ENCODE measurements at places on chromosomes 7 and 10.

GRCh38 chr10:15169555-15170401 lies 1.3 kb upstream of the NMT2 start:
- no peaks in the 10 kb centered on the region for H3K36me3 ChIP-seq
- H3K4me1 ChIP-seq, result peaks cover 2% of the 10 kb centered on the region
- no peak overlapping the region for H3K4me3 ChIP-seq
- DNase-seq, result no peak

GRCh38 chr7:37070471-37070870 lies 346.2 kb upstream of the AOAH start:
- H3K27ac ChIP-seq, result no peak overlapping the region
- no peak for DNase-seq

DNA sequence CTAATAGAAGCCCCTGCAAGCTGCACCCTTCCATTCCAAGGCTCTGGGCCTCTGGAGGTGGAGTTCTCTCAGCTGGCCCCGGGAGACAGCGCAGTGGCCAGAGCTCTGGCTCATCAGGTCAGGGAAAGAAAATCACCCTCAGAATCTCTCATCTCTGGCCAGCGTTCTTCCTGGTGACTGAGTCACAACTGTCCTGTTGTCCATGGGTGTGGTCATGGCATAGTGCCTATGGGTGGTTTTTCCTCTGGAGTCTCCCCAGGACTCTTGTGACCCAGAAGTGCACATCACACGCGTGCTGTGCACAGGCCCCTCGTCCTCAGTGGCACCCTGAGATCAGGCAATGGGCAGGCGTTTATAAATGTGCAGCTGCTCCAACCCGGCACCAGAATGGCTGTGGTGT lies 27.4 kb upstream of the FXYD4 start:
- no peaks in the 10 kb centered on the region for H3K4me1 ChIP-seq
- no peaks in the 10 kb centered on the region for H3K36me3 ChIP-seq
- no peak overlapping the region for H3K27ac ChIP-seq
- no peaks in the 10 kb centered on the region for H3K27me3 ChIP-seq
- DNase-seq, result no peak

GRCh38 chr7:158015403-158016179 lies 572.0 kb downstream of the PTPRN2 start:
- H3K27ac ChIP-seq, result no peak overlapping the region
- no peaks in the 10 kb centered on the region for H3K27me3 ChIP-seq
- no peak overlapping the region for H3K4me3 ChIP-seq
- no peak for DNase-seq

DNA sequence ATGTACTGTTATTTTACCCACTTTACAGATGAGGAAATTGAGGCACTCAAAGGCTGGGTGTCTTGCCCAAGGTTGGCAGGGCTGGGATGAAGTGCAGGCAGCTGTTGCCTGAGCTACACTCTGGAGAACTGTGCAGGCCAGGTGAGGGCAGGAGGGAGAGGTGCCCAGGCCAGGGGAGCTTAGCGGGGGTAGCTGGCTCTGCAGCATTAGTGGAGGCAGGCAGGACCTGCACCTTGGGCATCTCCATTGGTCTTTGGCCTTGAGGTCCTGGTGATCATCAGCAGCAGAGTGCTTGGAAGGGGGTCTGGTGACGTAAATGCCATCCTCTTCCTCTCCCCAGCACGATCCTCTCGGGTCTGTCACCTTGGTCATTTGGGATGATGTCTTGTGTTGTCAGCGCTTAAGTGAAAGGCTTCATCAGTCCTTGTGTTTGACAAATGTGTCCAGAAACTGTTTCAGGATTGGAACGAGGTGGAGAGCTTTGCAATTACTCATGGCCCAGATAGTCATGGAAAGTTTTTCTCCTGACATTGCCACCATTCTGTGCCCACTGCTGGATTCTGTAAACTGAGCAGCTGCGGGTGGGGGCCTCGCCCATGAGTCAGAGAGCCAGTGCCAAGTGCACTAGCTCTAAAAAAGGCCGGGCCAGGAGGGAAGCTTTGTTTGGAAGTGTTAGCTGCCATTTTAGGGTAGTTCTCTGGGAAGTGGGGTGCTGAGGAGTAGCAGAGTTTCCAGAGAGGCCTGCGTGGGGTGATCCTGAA lies 47.6 kb downstream of the TSPAN15 start:
- H3K27ac ChIP-seq, result no peak overlapping the region
- H3K27me3 ChIP-seq, result no peaks in the 10 kb centered on the region
- H3K4me1 ChIP-seq, result no peaks in the 10 kb centered on the region
- DNase-seq, result no peak
- no peak overlapping the region for H3K4me3 ChIP-seq
- H3K36me3 ChIP-seq, result no peaks in the 10 kb centered on the region

GRCh38 chr7:96993094-96993865 lies 12.1 kb upstream of the DLX6 start:
- no peaks in the 10 kb centered on the region for H3K4me1 ChIP-seq
- H3K27ac ChIP-seq, result no peak overlapping the region
- DNase-seq, result no peak
- H3K4me3 ChIP-seq, result no peak overlapping the region
- peaks cover 6% of the 10 kb centered on the region for H3K27me3 ChIP-seq

- H3K36me3 ChIP-seq, result no peaks in the 10 kb centered on the region
- DNase-seq, result no peak
- no peak overlapping the region for H3K27ac ChIP-seq
- no peaks in the 10 kb centered on the region for H3K27me3 ChIP-seq
- H3K4me1 ChIP-seq, result no peaks in the 10 kb centered on the region
- no peak overlapping the region for H3K4me3 ChIP-seq
Observed at GRCh38 chr10:62554632-62555199, 180.5 kb downstream of the ZNF365 start.

GRCh38 chr10:35324196-35324595 lies 12.1 kb upstream of the CCNY start:
- peaks cover 5% of the 10 kb centered on the region for H3K4me1 ChIP-seq
- no peak for DNase-seq
- no peak overlapping the region for H3K4me3 ChIP-seq

- no peaks in the 10 kb centered on the region for H3K27me3 ChIP-seq
- no peak overlapping the region for H3K4me3 ChIP-seq
- H3K36me3 ChIP-seq, result no peaks in the 10 kb centered on the region
- H3K27ac ChIP-seq, result no peak overlapping the region
- DNase-seq, result peak; percentile 69
Observed at GRCh38 chr7:5296611-5297226, 14.0 kb downstream of the SLC29A4 start.

GRCh38 chr10:78528749-78529204 lies 495.1 kb downstream of the RPS24 start:
- peak overlapping the region; percentile 55 for H3K27ac ChIP-seq
- DNase-seq, result no peak
- H3K27me3 ChIP-seq, result no peaks in the 10 kb centered on the region
- H3K4me1 ChIP-seq, result peaks cover 13% of the 10 kb centered on the region

- no peaks in the 10 kb centered on the region for H3K4me1 ChIP-seq
- no peaks in the 10 kb centered on the region for H3K27me3 ChIP-seq
- no peaks in the 10 kb centered on the region for H3K36me3 ChIP-seq
- no peak for DNase-seq
- H3K4me3 ChIP-seq, result no peak overlapping the region
- H3K27ac ChIP-seq, result no peak overlapping the region
Observed at GRCh38 chr10:4343873-4344272, 482.1 kb upstream of the AKR1E2 start.

GRCh38 chr7:94394437-94395140 lies at the start of gene COL1A2:
Gene COL1A2, plus strand, starts transcription at chr7:94394895. Its CDS starts 137 bp downstream, at chr7:94395032.
- H3K36me3 ChIP-seq, result no peaks in the 10 kb centered on the region
- H3K4me3 ChIP-seq, result no peak within 1 kb of the TSS
- peak within 1 kb of the TSS; percentile 48 for H3K27ac ChIP-seq

- no peaks in the 10 kb centered on the region for H3K4me1 ChIP-seq
- H3K36me3 ChIP-seq, result peaks cover 4% of the 10 kb centered on the region
- H3K27ac ChIP-seq, result no peak overlapping the region
- H3K27me3 ChIP-seq, result no peaks in the 10 kb centered on the region
Observed at GRCh38 chr10:11505639-11506038, 105.8 kb downstream of the USP6NL start.

GRCh38 chr7:150969475-150969874 lies 8.6 kb downstream of the KCNH2 start:
- peaks cover 3% of the 10 kb centered on the region for H3K4me1 ChIP-seq
- H3K4me3 ChIP-seq, result no peak overlapping the region
- no peak overlapping the region for H3K27ac ChIP-seq

- peak overlapping the region; percentile 81 for H3K27ac ChIP-seq
- H3K4me1 ChIP-seq, result peaks cover 5% of the 10 kb centered on the region
- H3K36me3 ChIP-seq, result no peaks in the 10 kb centered on the region
- H3K27me3 ChIP-seq, result no peaks in the 10 kb centered on the region
- peak; percentile 61 for DNase-seq
Observed at GRCh38 chr7:37920849-37921805, 687 bp downstream of the EPDR1 start.

- H3K27me3 ChIP-seq, result no peaks in the 10 kb centered on the region
- no peak for DNase-seq
- H3K4me1 ChIP-seq, result no peaks in the 10 kb centered on the region
- no peak overlapping the region for H3K4me3 ChIP-seq
- H3K27ac ChIP-seq, result no peak overlapping the region
- H3K36me3 ChIP-seq, result no peaks in the 10 kb centered on the region
Observed at GRCh38 chr7:10707519-10707918, 266.2 kb upstream of the PHF14 start.

GRCh38 chr7:84104826-84105225 lies 89.8 kb downstream of the SEMA3A start:
- no peak overlapping the region for H3K4me3 ChIP-seq
- H3K27me3 ChIP-seq, result no peaks in the 10 kb centered on the region
- DNase-seq, result no peak
- H3K4me1 ChIP-seq, result no peaks in the 10 kb centered on the region
- H3K27ac ChIP-seq, result no peak overlapping the region
- H3K36me3 ChIP-seq, result no peaks in the 10 kb centered on the region

GRCh38 chr10:27986821-27987220 lies 12.1 kb downstream of the ODAD2 start:
- no peak overlapping the region for H3K4me3 ChIP-seq
- H3K36me3 ChIP-seq, result no peaks in the 10 kb centered on the region
- no peaks in the 10 kb centered on the region for H3K4me1 ChIP-seq
- no peak for DNase-seq
- H3K27ac ChIP-seq, result no peak overlapping the region
- peaks cover 3% of the 10 kb centered on the region for H3K27me3 ChIP-seq

- no peaks in the 10 kb centered on the region for H3K36me3 ChIP-seq
- peaks cover 2% of the 10 kb centered on the region for H3K27me3 ChIP-seq
- no peak overlapping the region for H3K27ac ChIP-seq
- H3K4me3 ChIP-seq, result no peak overlapping the region
Observed at GRCh38 chr10:71072823-71073210, 139.6 kb upstream of the UNC5B start.

GRCh38 chr10:102352066-102352715 lies 43.3 kb upstream of the NFKB2 start:
- no peak overlapping the region for H3K4me3 ChIP-seq
- no peaks in the 10 kb centered on the region for H3K4me1 ChIP-seq
- H3K36me3 ChIP-seq, result peaks cover 32% of the 10 kb centered on the region
- H3K27me3 ChIP-seq, result no peaks in the 10 kb centered on the region
- DNase-seq, result peak; percentile 76

GRCh38 chr10:130064783-130065182 lies 45.8 kb downstream of the C10orf143 start:
- no peaks in the 10 kb centered on the region for H3K27me3 ChIP-seq
- no peak for DNase-seq
- no peak overlapping the region for H3K27ac ChIP-seq
- H3K4me1 ChIP-seq, result no peaks in the 10 kb centered on the region

DNA sequence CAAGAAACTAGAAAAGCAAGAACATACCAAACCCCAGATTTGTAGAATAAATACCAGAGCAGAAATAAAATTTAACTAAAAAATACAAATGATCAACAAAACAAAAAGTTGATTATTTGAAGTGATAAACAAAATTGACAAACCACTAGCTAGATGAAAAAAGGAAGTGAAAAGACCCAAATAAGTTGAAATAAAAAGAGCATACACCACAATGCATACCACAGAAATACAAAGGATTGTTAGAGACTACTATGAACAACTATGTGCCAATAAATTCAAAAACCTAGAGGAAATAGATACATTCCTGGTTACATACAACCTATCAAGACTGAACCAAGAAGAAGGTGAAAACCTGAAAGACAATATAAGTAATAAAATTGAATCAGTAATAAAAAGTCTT lies 333.4 kb downstream of the SH2D4B start:
- H3K36me3 ChIP-seq, result no peaks in the 10 kb centered on the region
- H3K27ac ChIP-seq, result no peak overlapping the region
- no peak overlapping the region for H3K4me3 ChIP-seq
- no peaks in the 10 kb centered on the region for H3K27me3 ChIP-seq

DNA sequence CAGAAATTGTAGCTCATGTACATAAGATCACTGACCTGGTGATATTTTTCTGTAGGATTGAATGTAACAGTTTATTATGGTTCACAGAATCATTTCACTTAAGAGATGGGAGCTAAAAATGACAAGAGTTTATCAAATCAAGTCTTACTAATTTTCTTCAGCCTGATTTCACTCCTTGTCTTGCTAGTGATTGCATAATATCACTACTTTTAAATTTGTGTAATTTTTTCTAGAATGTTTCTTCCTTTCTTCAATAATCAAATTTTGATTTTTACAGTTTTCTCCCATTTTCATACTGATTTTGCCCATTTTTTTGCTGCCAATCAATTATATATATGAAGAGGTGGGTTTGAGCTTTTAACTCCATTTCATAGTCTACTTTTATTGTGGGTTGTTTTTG lies 68.8 kb upstream of the TMEM140 start:
- DNase-seq, result no peak
- no peak overlapping the region for H3K27ac ChIP-seq
- H3K36me3 ChIP-seq, result no peaks in the 10 kb centered on the region
- no peaks in the 10 kb centered on the region for H3K4me1 ChIP-seq
- no peaks in the 10 kb centered on the region for H3K27me3 ChIP-seq

- H3K4me3 ChIP-seq, result no peak overlapping the region
- no peak for DNase-seq
- H3K27me3 ChIP-seq, result no peaks in the 10 kb centered on the region
Observed at GRCh38 chr7:141409219-141409618, 142.0 kb upstream of the AGK start.

- H3K27ac ChIP-seq, result no peak overlapping the region
- H3K4me1 ChIP-seq, result no peaks in the 10 kb centered on the region
- H3K27me3 ChIP-seq, result peaks cover 7% of the 10 kb centered on the region
- DNase-seq, result no peak
Observed at GRCh38 chr7:69708857-69709256, 110.6 kb downstream of the AUTS2 start.

DNA sequence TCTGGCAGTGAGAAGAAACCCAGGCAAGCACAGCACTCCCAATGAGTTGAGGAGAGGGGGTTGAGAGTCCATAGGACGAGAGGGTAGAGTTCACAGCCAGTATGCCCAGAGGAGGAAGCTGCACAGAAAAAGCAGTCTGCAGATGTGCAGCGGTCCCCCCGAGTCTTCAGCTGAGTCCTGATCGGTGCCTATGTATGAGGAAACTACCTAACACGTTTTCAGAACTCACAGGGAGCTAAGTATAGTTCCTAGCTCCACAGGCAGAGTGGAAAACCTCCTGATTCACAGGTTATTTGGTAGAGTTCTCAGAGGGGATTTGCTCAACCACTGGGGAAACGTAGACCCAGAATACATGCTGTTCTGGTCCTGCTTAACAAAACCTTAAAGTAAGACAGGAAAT lies 271.3 kb upstream of the CNTNAP2 start:
- H3K4me1 ChIP-seq, result no peaks in the 10 kb centered on the region
- H3K4me3 ChIP-seq, result no peak overlapping the region
- no peaks in the 10 kb centered on the region for H3K36me3 ChIP-seq
- DNase-seq, result no peak

All from liver (tissue), 10 donors.